Activated naive CD4-positive, alpha-beta T cell treated with anti-CD3 and anti-CD28 coated beads, Interleukin-2, amount 50 U/mL, for 72 hours (primary cell): ENCODE measurements at places on chromosomes 2 and 18. TPM values are rescaled to one million over a fixed set of nuclear protein-coding genes. Genes with fewer than 3 reads are reported as not detected.

The LYPD6B gene
- total RNA-seq = not detected

DNA sequence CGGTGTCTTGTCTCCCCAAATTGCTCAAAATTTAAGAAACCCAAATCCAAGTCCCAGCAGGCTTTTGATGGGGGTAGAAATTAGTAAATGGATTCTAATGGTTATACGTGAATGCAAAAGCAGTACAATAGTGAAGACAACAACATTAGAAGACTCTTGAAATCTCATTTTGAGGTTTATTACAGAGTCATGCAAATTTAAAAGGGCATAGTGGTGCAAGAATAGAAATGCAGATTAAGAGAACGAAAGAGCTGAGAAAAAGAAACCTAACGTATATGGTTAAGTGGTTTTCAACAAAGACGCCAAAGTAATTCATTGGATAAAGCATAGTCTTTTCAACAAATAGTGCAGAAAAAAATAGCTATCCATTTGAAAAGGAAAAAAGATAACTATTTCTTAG, 33.2 kb upstream of the CXXC1 start:
- DNase-seq = no peak

DNA sequence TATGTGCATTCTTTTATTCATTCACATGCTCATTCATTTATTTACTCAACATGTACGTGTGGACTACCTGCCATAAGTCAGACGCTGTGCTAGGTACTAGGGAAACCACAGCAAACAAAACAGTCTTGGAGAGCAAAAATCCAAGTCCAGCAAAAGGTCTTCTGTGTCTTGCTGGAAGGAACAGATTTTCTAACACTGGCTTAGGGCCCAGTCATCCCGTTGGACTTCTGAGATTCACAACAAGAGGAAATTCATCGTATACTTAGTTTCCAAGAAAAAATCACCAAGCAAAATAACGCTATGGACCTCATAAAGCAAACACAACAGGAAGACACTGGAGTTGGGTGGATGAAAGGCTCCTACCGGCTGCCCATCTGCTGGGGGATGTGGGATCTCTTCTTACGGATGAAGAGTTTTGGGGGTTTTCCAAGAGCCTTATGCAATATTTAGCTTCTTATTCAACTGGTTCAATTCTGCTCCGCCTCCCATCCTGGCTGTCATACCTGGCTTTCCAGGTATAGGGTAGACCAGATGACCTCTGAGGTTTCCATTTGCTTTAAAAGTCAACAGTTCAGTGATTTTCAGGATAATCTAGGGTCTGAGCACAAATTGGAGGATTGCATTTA, 262.7 kb downstream of the HAUS1 start:
- no peak for DNase-seq

GRCh38 chr18:38475686-38476085, 910.1 kb upstream of the CELF4 start:
- DNase-seq = no peak

The TPGS2 gene
- 99.0 TPM for total RNA-seq

GRCh38 chr2:157934684-157935377, 58.7 kb upstream of the ACVR1 start:
- DNase-seq = no peak

The TMEM198 gene
- 6.1 TPM for total RNA-seq

GRCh38 chr2:44912660-44913059, 28.8 kb upstream of the SIX3 start:
- DNase-seq = no peak

GRCh38 chr2:113176696-113177355, 3.1 kb downstream of the PSD4 start:
- no peak for DNase-seq

The CDH2 gene
- 0.23 TPM for total RNA-seq

DNA sequence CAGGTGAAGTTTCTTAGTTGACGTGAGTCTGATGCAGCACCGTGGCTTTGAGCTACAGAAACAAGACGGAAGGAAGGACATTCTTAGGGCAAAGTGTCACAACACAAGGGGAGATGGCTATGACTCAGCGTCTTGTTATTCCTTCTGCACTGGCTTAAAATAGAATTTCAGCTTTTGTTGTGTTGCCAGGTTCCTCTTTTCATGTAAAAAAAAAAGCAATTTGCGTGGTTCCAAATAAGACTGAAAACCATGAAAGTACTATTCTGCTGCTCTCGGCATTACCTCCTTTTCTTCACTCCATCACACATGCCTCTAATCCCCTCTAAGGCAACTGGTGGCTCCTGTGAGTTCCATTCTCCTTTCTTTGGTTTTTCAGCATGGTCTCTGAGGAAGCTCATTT, 150.1 kb downstream of the ANTXR1 start:
- no peak for DNase-seq

The FRZB gene
- not detected for total RNA-seq

GRCh38 chr18:54329787-54330186, 27.9 kb downstream of the STARD6 start:
- DNase-seq = no peak

- no peak for DNase-seq
These were observed 64.9 kb downstream of the CDH2 start for GRCh38 chr18:28112056-28112470.

The MAP3K19 gene
- 0.64 TPM for total RNA-seq

GRCh38 chr2:65299246-65299645, 71.6 kb downstream of the ACTR2 start:
- peak; percentile 77 for DNase-seq

DNA sequence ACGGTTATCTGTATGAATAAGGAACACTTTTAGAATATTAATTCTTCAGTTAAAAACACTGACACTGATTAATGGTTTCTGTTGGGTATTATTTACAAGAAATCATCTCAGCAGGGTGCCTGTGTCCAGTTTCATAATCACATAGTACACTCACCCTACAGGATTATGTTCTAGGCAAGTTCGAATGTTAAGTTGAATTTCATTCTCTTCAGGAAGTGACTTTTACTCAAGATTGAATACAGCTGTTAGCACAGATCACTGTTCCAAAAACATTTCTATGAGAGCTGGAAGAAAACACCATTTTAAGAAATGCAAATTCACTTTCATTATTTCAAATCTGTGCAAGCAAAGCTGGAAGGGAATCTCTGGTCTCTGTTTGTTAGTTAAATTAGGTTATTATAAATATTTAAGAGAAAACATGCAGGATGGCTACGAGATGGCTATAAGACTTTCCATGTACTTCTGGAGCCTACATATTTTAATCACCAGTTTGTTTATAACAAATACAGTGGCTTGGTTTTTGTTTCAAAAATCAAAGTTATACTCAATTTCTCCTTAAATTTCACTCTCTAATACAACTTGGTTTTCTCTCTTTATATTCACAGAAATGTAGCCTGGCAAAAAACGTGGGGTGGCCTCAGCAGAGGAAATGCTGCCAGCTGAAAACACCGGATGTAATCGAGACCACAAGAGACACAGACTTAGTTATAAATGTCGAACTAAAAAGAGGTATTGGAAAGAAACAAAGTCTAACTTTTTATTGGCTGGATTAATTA, 65.8 kb downstream of the RBMS1 start:
- no peak for DNase-seq

DNA sequence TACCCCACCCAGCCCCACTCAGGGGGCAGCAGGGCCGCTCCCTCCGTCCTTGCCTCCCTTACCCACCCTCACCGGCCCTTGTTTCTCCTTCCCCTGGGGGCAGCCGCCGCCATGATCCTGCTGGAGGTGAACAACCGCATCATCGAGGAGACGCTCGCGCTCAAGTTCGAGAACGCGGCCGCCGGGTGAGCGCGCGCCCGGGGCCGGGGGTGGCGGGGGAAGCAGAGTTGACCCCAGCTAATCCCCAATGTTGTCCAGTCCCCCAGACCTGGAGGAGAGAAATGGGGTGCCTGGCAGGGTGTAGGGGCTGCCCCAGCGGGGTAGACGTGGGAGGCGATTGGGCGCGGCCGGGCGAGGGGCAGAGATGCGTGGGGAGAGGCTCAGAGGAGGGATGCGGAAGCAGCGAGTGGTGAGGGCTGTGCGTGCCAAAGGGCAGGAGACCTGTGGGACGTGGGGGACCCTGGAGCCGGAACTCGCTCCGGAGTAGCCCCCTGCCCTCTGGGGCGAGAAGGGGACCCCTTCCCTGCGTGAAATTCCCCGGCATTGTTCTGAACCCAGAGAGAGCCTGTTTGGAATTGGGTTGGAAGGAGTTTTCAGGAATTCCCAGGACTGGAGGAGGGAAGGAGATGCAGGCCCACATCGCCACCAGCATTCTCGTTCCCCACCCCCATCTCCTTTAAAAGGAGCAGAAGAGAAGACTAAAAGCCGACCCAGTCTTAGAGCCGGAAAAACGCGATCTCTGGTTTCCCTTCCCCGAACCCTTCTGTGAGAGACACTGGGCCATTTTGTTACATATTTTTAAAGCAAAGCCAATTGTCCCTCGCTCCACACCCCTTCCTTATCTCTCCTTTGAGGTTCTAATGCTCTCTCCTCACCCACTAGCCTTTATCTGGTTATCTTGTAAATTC, 625 bp downstream of the ARPC2 start:
- DNase-seq = peak; percentile 70

- no peak for DNase-seq
These were observed 6.0 kb downstream of the MEIS1 start for GRCh38 chr2:66440708-66441497.

The CNGA3 gene
- not detected for total RNA-seq

GRCh38 chr18:22436136-22436535, 18.4 kb upstream of the CTAGE1 start:
- no peak for DNase-seq
